AG10803 (cell line): ENCODE measurements at places on chromosomes 1 and 21.

- DNase-seq = no peak
These were observed 178.7 kb downstream of the VAV3 start for GRCh38 chr1:107786203-107786845.

DNA sequence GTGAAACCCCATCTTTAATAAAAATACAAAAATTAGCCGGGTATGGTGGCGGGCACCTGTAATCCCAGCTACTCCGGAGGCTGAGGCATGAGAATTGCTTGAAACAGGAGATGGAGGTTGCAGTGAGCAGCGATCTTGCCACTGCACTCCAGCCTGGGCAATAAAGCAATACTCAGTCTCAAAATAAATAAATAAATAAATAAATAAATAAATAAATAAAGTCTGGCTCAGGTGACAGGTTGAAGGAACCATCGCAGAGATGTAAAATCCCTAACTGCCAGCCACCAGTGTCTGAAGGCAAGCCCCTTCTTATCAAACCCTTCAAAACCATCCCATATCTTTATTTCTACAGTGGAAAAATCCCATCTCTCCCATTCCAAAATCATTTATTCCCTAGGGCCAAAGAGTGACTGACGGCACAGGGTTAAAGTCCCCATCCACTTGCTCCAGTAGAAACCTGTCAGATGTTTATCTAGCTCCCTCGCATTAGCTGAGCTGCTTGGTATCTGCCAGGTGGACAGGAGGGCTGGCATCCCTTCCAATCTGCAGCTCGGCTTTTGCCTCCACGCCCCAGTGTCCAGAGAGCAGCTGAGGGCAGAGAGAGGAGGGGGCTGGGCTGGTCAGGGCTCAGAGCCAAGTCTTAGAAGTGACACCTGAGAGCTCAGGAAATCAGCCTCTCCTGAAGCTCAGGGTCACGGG, 5.0 kb downstream of the CSRP1 start:
- no peak for DNase-seq

GRCh38 chr1:84835169-84835568, 57.8 kb downstream of the LPAR3 start:
- DNase-seq = no peak

- no peak for DNase-seq
These were observed 13.1 kb downstream of the ATP1A2 start for GRCh38 chr1:160128636-160129035.

- no peak for DNase-seq
These were observed 12.6 kb downstream of the RSPO1 start for GRCh38 chr1:37622131-37622530.

GRCh38 chr1:22717037-22717760, 6.6 kb downstream of the EPHB2 start:
- DNase-seq = no peak
